ENCODE measurements at places on chromosomes 1 and 21.

DNA sequence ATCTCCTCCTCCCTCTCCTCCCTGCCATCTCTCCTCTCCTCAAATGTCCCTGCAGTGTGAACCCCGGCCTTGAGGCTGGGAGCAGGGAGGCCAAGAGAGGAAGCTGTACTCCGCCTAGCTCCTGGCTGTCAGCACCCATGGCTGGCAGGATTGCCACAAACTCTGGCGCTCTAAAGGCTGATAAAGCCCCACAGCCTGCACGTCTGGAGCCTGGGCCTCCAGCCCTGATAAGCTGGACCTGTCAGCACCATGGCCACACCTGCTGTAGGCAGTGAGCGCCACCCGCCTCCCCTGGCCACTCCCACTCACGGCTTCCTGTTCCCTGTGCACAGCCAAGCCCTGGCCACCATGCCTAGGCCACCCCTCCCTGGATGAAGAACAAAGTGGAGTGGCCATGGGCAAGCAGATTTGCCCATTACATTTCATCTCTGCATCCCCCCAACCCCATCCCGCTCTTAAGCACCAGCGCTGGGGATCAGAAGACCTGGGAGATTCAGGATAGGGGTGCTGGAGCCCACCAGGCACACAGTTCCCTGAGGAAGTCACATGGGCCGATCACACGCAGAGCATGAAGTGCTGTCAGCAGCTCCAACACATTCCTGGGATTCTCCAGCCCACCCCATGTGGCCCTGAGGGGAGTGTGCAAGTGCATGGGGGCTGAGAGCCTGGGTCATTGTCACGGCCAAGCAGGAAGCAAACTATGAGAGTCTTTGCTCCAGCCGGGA is 24.2 kb upstream of the NPPB start:
- DNase-seq: peak; percentile 60

GRCh38 chr1:229971141-229971540 is 95.9 kb upstream of the GALNT2 start:
- DNase-seq: no peak

DNA sequence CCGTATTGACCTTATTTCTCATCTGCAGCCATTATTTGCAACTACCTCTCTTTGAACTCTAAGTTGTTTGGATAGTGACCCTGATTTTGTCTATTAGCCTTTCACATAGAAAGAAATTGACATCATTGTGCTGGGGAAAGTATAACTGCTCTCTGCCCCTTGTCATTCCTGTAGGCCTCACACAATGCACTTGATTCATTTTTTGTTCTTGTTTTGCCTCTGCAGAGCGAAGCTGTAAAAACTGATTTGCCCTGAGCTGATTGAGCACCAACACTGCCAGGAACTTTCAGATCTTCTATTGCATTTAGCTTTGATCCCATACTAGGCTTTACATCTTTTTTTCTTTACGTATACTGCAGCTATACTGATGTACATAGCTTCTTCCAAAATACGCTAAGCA is 167.2 kb upstream of the PTBP2 start:
- no peak for DNase-seq

DNA sequence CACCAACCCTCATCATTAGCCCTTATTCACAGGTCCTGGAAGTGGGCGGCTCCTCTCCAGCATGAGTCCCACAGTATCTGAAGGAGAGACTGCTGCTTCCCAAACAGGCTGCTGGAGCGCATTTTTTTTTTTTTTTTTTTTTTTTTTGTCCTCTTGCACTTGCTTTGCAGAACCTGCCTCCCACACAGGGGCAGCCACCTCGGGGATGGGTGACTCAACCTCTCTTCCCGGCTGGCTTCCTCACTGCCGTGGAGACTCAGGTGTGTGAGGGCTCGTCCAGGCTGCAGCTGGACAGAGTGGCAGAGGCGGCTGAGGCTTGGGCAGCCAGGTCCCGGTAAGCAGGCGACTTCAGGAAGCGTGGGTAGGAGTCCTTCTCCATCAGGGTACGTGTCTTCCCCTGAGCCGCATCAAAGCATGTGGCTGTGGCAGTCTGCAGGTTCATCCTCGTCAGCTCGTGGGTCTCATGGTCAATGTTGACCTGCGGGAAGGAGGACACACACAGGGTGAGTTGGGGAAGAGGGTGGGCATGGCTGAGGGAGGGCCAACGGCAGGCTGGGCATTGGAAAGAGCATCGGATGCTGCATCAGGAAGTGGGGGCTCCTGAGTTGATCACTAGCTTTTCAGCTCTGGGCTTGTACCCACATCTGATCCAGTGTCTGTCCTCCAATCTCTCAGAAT is 4.0 kb downstream of the RGS16 start:
- no peak for DNase-seq

DNA sequence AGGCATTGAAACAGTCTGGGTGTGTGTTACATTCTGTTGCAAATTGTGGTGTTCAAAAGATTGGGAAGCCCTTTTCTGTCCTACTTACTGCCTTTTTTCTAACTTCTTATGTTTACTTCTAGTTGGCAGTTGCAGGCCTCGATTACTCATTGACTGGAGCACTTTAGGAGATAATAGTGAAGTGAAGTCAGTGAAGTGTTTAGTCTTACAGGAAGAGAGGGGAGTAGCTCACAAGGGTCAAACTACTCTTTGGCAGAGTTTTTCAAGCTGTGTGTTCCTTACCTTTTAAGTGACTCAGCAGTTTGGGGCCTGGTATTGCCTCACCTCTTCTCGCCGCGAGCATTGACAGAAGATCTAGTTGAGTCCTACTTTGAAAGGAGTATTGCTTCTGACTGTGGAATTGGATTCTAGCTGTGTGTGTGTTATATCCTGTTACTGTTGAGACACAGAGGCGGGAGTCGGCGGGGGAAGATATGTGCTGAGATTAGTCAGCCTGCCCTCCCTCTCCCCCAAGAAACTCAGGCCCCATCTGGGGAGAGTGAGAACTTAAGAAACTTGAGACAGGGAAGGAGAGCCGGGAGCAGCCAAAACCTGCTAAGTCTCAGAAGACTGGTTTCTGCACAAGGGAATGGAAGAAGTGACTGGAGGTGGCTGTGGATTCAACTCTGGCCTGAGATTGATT is 19.3 kb downstream of the AHCYL1 start:
- DNase-seq: peak; percentile 60

Data from Caco-2 (cell line).